Ureter (tissue), 1 donor: ENCODE measurements at places on chromosomes 12 and 14. TPM values are rescaled to one million over a fixed set of nuclear protein-coding genes. Genes with fewer than 3 reads are reported as not detected.

- no peak for DNase-seq
Observed at GRCh38 chr12:19390051-19390598, 49.2 kb upstream of the AEBP2 start.

The IL22 gene
- total RNA-seq, result not detected

GRCh38 chr12:111664961-111665865 is 20.5 kb downstream of the BRAP start:
- no peak for DNase-seq

The GLIPR1L1 gene
- total RNA-seq, result not detected

DNA sequence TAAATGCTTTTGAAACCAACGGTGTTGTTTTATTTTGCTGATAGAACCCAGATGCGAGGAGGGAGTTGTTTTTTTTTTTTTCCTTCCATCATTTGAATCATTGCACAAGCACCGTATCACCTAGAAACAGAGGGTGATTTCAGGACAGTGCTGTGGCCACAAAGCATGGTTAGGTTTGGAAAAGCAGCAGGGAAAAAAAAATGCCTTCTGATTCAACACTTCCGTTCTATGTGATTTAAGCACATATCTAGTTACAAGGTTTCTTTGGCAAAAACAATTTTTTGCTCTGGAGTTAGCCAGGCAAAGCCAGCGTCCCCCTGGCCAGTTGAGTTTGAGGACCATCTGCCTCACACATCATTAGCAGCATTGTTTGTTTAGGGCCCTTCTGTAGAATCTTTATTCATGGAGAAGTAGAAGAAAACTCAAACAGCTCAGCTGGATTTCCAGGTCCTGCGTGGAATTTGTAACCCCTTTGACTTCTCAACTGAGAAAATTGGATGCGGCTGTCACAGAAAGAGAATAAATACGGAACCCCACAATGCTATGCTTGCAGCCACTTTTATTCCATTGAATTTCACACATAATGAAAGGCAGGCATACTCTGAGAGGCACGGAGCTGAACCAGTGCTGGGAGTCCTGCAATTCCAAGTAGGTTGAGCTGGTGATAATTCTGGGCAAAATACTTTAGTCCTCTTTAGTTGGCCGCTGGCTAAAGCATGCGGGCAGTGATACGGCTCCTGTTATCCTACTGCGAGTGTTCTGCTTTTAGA is 17.0 kb upstream of the WNT5B start:
- DNase-seq, result no peak

DNA sequence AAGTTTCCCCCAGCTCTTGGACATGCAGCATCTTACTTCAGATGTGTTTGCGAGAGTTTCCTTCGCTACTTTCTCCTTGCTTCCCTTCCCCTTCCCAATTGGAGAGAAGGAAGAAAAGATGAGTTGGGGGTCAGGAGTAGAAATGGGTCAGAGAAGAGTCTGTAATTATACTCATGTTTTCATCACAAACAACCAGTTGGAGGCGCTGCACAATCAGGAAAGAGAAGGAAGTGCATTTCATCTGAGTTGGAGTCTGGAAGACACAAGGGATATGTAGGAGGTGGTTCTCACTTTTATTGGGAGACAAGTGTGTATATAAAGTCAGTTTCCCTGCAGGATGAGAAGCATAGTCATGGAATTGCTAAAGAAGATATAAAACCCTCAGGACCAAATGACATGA is 31.3 kb upstream of the VSX2 start:
- no peak for DNase-seq

The PTGER2 gene
- 3.4 TPM for total RNA-seq

The PRR4 gene
- total RNA-seq, result 7.3 TPM

- DNase-seq, result no peak
Observed at GRCh38 chr12:48788524-48788853, 400 bp downstream of the ADCY6 start.

The KLRC1 gene
- total RNA-seq, result 3.3 TPM

The BICDL1 gene
- total RNA-seq, result 17.2 TPM

DNA sequence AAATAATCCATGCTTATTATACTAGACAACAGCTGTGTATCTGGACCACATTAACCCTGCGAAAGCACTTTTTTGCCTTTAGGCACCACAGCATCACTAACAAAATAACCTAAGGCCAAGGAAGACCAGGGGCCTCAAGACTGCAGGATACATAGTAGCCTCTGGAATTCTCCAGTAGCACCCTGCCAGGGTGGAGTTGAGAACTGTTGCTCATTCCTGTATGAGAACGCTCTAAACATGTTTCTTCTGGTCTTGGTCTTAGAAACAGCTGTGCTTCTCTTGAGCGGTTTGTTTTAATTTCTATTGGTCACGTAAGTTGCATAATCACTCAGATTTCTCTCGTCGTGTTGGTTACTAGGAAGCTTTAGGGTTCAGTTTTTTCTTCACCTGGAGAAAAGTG is 7.9 kb downstream of the B4GALNT3 start:
- DNase-seq, result no peak

GRCh38 chr14:26598081-26598671 is 343 bp upstream of the NOVA1 start:
- DNase-seq, result peak; percentile 82

DNA sequence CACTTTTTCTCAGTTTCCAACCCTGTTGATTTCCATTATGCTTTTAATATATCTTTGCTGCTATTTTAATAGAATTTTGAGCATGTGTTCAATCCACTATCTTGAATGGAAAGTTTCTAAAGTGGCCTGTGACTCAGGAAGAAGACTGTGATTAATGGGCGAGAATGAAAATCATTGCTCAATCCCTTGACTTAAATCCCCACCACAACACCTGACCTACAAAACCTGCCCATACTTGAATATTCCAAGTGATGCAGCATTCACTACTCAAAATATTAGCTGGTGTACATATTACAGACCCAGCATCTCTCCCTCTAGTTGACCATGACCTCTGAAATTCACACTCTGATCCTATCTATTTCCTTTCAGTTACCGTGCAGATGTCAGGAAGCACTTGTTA is 1.3 kb upstream of the OAS3 start:
- DNase-seq, result no peak

The CD163 gene
- total RNA-seq, result 74.3 TPM

The CLEC1B gene
- not detected for total RNA-seq

The CCDC177 gene
- total RNA-seq, result not detected

- no peak for DNase-seq
Observed at GRCh38 chr12:64445490-64445889, 6.4 kb upstream of the TBK1 start.

DNA sequence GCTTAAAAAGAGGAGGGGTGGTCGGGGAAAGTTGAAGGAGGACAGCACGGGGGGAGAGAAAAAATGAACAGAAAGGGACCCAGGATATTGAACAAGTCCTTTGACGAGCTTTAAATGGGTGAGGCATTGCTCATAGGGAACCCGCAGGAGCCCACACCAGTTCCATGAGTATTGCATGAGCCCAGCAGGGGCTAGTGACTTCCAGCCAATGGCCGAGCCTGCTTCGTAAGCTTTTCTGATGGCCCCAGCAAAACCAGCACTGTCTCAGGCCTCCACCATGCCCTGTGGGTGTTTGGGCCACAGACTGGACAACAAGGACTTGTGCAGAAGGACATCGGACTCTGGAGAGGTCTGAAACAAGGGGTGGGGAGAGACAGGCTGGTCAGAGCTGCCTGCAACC is 109.5 kb downstream of the ZFP36L1 start:
- DNase-seq, result no peak

- DNase-seq, result no peak
Observed at GRCh38 chr12:102430661-102431060, 49.7 kb downstream of the IGF1 start.

- DNase-seq, result no peak
Observed at GRCh38 chr12:123134271-123134671, 16.6 kb downstream of the PITPNM2 start.
